ENCODE measurements at places on chromosomes 7 and 10.

DNA sequence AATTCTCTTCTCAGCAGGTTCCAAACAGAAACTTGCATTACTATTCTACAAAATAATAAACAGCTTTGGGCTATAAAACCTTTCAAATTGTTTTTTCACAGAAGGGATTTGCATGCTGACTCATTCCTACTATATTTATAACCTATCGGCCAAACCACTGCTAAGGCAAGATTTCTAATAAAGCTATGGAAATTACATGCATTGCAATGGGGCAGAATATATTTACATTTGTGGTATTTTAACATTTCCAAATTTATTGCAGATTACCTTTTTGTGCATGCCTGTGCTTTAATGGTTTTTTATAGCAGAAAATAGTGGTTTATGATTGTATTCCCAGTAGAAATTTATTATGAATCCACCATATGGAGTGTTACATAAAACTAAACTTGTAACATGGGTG, 69.0 kb upstream of the NPVF start:
- DNase-seq = no peak

GRCh38 chr7:100719523-100720278, 567 bp upstream of the EPO start:
- no peak for DNase-seq

DNA sequence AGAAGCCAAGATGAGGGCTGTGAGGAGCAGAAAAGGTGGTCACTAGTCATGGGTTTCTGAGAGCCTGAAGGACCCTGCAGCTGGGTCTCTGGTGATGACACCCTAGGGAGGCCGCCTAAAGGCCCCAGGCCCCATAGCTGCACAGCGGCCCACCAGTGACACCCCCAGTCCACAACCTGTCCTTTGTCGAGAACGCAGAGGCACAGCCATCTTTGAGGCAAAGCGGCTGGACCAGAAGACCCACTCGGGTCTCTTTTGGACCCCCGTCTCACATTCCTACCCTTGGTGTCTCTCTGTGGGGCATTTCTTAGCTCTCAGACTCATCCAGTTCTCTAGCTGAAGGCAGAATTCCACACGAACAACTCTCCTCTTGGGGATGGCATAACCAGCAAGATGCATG, 18.8 kb downstream of the JCAD start:
- no peak for DNase-seq

DNA sequence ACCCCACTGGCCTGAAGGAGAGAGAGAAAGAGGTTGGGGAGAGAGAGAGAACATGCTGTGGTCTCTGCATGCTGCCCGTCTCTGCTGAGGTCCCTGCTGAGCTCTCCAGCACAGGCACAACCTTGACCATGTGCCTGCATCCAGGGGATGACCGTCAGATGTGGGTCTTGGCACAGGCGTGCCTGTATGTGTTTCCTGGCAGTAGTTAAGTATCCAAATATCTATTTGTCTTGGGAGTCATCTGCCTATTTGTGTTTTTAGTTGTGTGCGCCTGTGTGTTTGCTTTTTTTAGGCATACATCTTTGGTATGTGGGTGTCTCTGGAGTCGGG, 1.9 kb upstream of the UNC5B start:
- no peak for DNase-seq

- no peak for DNase-seq
These were observed 71.5 kb downstream of the CARD11 start for GRCh38 chr7:2971914-2972834.

- DNase-seq = peak; percentile 76
These were observed 33.9 kb downstream of the KAZALD1 start for GRCh38 chr10:101095550-101096213.

GRCh38 chr10:35214607-35215020, 88.0 kb downstream of the CREM start:
- no peak for DNase-seq

- DNase-seq = no peak
These were observed 34.4 kb downstream of the NRCAM start for GRCh38 chr7:108421720-108422331.

GRCh38 chr7:143280160-143280559, 4.6 kb upstream of the TMEM139 start:
- no peak for DNase-seq

DNA sequence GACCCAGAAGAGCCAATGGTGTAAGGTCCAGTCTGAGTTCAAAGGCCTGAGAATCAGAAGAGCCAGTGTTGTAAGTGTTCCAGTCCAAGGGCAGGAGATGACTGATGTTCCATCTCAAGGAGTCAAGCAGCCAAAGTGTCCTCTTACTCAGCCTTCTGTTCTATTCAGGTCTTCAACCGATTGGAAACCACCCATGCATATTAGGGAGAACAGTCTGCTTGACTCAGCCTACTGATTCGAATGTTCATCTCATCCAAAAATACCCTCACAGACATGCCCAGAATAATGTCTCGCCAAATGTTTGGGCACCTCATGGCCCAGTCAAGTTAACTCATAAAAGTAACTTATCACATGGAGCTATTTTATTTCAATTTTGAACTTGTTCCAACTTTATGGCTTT, 2.9 kb upstream of the WDFY4 start:
- no peak for DNase-seq

DNA sequence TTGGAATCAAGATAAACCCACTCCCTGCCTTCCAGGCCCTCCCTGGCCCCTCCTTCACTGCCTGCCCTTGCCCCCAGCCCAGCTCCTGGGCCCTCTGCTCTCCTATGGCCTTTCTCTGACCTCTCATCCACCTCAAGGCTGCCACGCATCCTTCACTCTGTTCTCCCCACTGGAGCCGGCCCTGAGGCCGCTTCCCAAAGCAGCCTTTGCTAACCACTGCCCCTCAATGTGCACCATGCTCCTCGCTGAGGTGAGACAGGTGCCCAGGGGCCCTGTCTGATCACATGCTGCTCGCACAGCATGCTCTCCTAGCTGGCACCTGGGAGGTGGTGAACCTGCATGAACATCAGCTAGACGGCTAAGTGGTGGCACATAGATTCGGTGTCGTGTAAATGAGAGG, 138.5 kb upstream of the RET start:
- DNase-seq = no peak

- no peak for DNase-seq
These were observed 92.4 kb downstream of the ARID5B start for GRCh38 chr10:61993711-61994401.
